ENCODE measurements at places on chromosomes 4 and X. TPM values are rescaled to one million over a fixed set of nuclear protein-coding genes. Genes with fewer than 3 reads are reported as not detected.

The CXCL11 gene
- not detected for total RNA-seq

The EMCN gene
- 6.7 TPM for total RNA-seq

The TLR8 gene
- total RNA-seq: not detected

The NAP1L3 gene
- 1.8 TPM for total RNA-seq

The HGFAC gene
- not detected for total RNA-seq

The USP26 gene
- total RNA-seq: not detected
